Stimulated activated CD8-positive, alpha-beta memory T cell treated with anti-CD3 and anti-CD28 coated beads, Interleukin-2, amount 100 ng/mL, for 1 hour (primary cell): ENCODE measurements at places on chromosomes 5 and 9.

DNA sequence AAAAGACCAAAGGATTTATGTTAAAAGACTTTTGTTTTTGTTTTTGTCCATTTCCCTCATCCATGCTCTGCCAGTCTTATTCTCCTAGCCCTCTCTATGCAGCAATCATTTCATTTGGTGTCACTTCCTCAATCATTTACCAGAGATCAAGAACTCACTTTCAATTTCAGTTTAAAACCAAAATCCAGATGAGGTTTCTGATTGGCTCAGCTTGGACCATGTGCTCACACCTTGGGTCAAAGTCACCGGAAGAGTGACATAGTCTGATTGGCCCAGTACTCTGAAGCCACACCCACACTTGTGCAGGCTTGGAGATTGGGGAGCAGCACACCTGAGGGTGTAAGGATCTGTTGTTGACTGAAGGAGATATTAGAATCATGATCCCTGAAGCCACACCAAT, 79.6 kb downstream of the TLR4 start:
- no peak for DNase-seq

GRCh38 chr9:108994695-108995094, 18.6 kb downstream of the CTNNAL1 start:
- no peak for DNase-seq

DNA sequence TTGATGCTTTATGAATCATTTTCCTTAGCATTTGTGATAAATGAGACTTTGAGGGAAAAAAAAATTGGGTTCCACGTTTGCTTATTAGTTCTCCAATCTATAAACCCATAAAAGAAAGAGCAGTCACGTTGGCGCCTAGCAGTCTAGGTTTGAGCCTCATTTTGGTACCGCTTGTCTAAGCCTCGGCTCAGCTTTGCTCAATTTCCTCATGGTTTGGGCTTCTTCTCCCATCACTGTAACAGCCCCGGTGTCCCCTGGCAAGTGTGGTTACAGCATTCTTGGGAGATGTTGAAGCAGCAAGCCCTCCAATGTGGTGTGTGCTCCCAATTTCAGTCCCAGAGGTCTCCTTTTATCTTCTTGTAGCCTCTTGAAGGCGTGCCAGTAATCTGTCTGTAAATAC, 578.4 kb downstream of the CDK5RAP2 start:
- no peak for DNase-seq

- DNase-seq = no peak
Measured at GRCh38 chr9:113993838-113994540, 84.1 kb downstream of the AMBP start.
